ENCODE measurements at places on chromosomes 11 and 22.

- DNase-seq: no peak
Measured at GRCh38 chr11:64876835-64877341, 1.5 kb downstream of the EHD1 start.

DNA sequence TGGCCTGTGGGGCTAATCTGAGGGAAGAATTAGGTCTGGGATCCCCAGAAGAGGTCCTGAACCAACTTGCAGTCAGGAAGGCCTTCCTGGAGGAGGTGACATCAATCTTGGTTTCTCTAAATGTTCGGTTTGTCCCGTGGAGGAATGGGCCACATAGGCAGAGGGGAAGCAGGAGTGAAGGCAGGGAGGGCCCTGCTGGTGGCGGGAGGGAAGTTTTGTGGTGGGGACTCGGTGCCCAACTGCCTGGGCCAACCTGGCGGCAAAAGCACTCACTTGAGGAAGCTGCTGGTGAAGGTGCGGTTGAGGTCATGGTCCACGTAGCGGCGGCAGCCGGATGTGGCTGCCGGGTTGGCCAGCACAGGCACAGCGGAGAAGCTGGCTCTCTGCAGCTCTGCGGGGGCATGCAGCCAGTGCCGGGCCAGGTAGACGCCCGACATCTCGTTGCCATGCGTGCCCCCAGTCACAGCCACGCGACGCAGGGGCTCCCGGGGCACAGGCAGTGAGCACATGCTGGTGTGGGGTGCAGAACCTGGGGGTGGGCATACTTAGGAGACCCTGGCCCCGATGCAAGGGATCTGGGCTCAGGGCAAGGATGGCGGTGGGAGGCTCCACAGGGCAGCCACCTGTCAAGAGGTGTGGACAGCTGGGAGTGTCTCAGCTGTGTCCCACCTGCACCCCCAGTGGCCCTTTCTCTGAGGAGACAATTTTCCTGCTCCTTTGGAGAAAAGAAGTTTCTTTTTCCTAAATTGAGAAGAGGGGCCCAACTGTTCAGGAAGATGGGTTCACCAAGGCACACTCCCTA is 3.8 kb downstream of the ACY3 start:
- DNase-seq: no peak

DNA sequence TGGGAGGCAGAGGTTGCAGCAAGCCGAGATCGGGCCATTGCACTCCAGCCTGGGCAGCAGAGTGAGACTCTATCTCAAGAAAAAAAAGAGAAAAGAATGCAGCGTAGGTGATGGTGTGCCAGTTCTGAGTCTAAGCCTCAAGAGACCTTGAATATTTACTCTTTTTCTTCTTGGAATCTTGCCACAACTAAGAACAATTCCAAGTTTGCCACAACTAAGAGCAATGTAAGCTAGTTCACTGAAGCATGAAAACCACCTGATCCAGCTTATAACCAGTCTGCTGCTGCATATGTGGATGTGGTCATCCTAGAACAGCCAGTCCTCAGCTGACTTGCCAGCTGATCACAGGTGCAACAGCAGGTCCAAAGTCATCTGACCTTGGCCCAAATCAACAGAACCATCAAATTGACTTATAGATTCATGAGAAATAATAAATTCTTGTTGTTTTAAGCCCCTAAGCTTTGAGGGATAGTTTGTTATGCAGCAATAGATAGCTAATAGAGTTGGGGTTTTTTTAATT is 25.4 kb upstream of the SEZ6L start:
- DNase-seq: no peak

GRCh38 chr22:46214616-46215015 is 35.5 kb downstream of the CDPF1 start:
- no peak for DNase-seq

GRCh38 chr22:17471886-17472535 is 91.3 kb upstream of the SLC25A18 start:
- no peak for DNase-seq

DNA sequence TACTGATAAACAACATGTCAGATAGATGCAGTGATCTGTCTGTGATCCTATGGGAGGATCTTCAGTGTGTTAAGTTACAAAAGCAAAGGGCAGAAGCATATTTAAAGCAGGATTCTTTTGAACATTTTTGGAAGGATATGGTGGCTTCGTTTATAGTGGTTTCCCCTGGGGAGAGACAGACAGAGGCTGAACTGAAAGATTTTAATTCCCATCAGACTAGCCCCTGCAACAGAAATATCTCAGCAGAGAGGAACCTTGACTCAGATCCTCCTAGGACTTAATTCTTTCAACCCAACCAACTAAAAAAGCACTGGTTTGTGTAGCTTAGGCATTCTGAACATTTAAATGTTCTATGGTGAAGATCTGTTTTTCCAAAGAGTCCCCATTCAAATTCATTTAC is 5.7 kb downstream of the CLTCL1 start:
- DNase-seq: no peak

DNA sequence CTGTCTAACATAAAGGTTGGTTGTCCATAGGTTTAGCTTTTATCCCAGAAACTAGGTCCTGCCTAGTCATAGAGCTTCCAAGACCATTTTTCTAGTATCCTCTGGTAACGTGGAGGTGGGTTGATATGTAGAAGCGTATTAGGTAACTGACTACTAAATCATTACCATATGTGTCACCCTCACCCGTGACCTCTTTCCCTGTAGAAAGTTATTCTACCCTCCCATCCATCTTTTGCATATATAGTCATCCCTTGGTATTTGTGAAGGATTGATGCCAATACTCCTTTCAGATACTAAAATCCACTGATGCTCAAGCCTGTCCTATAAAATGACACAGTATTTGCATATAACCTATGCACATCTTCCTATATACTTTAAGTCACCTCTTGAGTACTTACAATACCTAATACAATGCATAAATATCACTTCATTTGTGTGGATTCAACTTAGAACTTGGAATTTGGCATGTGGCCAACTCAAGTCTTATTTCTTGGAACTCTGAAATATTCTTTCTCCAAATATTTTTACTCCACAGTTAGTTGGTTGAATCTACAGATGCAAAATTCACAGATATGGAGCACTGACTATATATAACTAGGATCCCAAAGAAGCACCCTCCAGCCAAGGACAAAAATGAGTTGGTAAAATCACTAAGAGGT is 497.0 kb upstream of the TENM4 start:
- no peak for DNase-seq

GRCh38 chr22:31075961-31076360 is 5.2 kb upstream of the SMTN start:
- DNase-seq: no peak

DNA sequence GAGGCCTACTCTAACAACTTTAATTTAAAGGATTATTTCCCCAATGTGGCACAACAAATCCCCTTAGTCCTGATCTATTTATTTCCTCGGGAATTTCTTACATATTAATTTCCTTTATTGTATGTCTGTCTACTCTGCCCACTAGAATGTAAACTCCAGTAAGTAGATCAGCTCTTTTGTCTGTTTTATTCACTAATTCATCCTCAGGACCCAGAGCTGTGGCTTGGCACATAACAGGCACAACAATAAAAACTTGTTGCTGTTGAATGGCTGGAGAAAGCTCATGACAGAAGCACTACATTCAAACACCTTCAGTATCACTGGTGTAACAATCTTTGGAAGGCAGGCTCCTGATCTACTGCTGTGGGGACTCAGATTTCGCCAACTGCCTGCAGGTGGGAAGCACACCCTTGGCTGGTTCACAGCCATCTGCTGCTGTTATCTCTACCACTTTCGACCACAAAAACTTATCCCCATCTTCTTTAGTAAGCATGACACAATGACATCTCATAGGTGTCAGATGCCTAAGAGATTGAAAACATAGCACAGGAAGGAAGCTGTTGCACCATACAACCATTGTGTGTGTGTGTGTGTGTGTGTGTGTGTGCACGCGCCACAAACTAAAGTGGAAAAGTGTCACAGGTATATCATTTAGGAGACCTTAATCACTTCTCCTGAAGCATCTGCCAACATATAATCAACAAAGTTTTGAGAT is 11.9 kb downstream of the HIRA start:
- DNase-seq: no peak

- DNase-seq: no peak
Measured at GRCh38 chr11:115333949-115334348, 170.3 kb downstream of the CADM1 start.

DNA sequence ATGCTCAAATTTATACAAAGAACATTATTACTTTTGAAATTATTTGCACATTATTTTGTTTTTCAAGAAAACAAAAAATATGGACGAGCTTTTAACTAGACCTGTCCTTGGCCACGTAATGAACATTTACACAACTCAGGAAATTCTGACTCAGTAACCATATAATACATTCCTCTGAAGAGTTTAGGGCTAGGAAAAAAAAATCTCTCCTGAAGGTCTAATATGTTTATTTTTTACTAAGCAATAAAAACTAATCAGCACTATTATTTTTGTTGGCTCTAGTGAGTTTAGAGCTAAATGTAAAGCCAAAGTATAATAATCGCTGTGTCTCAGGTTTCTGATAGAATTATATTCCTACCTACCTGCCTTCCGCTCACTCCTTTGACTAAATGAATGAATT is 187.5 kb downstream of the SWAP70 start:
- DNase-seq: no peak

DNA sequence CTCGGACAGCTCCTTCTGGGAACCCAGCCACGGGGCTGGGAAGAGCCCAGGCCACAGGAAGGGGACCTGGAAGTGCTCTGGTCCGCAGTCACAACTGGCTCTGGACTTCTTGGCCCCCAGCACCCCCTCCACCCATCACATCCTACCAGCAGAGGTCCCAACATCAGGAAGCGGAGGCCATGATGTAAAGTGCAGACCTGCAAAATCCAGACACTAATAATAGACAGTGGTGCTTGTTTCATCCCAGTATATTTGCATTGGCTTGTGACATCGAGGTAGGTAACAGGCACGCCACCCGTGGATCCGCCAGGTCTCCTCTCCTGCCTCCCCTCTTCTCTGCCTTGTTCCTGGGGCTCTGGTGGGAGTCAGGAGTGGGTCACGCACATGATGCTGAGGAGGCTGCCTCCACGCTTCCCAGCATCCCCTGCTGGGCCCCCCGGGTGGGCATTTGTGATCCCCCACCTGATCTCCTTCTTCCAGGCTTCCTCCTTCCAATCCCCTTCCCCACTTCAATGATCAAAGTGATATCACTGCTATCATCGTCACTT is 1454.0 kb downstream of the BRD1 start:
- no peak for DNase-seq

GRCh38 chr11:61613051-61613450 is 32.2 kb upstream of the SYT7 start:
- no peak for DNase-seq

DNA sequence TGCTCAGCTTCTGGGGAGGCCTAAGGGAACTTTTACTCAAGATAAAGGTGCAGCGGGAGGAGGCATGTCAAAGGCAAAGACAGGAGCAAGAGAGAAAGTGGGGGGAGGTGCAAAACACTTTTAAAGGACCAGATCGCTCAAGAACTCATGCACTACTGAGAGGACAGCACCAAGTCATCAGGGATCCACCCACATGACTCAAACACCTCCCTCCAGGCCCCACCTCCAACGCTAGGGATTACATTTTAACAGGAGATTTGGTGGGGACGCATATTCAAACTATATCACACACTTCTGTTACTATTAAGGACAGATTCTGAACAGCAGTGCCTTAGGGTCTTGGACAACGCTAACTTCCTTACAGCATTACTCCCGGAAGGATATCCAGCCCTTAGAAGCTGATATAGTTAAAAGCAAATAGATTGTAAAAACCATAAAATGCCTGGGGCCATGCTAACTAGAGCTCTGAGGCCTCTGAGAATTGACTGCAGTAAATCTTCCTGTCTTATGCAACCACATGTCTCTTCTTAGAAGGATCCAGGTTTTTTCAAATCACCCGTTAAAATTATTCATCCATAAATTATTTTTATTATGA is 16.7 kb upstream of the ZC3H12C start:
- DNase-seq: no peak

GRCh38 chr11:61630089-61630488 is 49.2 kb upstream of the SYT7 start:
- DNase-seq: no peak

GRCh38 chr11:30730011-30730410 is 143.9 kb upstream of the MPPED2 start:
- DNase-seq: no peak

GRCh38 chr11:65871811-65872548 is 620 bp downstream of the EFEMP2 start:
- no peak for DNase-seq

GRCh38 chr11:90822996-90823395 is 600.1 kb upstream of the CHORDC1 start:
- DNase-seq: no peak

GRCh38 chr11:130585545-130585944 is 137.1 kb downstream of the ADAMTS15 start:
- DNase-seq: no peak

DNA sequence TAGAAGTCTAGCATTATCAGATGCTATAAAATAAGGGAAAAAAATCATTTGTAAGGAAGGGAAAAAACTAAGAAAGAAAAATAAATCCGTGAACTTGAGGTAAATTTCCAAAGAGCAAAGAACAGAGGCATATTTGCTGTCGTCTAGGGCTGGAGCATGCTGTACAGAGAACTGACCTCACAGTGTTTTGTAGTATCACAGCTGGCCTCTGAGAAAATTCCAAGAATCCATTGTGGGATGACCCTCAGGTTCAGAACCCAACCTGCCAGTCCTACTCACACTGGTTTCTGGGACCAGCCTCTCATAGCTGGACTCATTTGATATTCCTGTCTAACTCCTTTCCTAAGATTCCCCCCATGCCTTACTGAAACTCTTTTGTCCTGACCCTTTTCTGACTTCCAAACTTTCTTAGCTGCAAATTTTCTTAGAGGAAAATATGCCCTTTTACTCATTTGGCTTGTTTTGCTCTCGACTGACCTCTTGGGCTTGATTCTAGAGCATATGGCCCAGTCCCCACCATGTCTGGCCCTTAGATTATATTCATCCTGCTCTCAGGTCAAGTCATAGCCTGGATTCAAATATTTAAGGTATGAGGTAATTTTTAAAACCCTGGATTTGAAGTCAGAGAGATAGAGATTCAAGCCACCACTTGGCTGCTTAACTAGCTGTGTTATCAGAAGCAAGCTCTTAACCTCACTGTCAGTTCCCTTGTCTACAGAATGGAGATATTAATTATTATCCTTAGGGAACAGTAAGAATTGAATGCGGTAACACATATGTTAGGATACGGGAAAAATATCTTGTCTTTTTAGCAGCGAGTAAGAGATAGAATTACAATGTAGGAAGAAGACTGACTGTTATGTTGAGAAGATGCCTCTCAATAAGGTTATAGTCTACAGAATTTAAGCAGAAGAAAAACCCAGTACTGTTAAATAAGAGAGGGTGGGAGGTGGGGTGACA is 89.7 kb upstream of the KCNA4 start:
- DNase-seq: no peak

GRCh38 chr11:95548416-95548815 is 241.2 kb downstream of the FAM76B start:
- DNase-seq: no peak

DNA sequence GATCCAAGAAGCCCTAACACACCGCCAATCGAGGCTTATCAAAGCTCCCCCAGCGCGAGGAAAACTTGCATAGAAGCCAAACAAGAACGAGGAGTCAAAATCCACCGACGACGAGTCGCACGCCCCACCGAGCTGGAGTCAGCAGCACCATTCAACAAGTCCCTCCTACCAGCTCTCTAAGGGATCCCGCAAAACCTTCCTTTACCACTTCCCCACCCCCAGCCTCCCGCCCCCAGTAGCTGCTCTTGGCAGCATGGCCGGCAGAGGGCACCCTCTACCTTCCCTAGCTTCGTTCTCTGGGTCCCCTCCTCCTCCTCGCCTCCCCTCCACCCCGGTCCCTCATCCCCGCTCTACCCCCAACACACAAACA is 1.4 kb downstream of the BDNF start:
- DNase-seq: peak; percentile 80

GRCh38 chr11:130212431-130212961 is 52.9 kb downstream of the ST14 start:
- no peak for DNase-seq

Data from NCI-H1930 (cell line).